ENCODE measurements at places on chromosomes 3 and 15.

- no peak for DNase-seq
These were observed 292.9 kb downstream of the ZIC4 start for GRCh38 chr3:147113293-147114044.

- peak; percentile 5 for DNase-seq
These were observed 29.2 kb downstream of the GJD2 start for GRCh38 chr15:34725556-34725955.

DNA sequence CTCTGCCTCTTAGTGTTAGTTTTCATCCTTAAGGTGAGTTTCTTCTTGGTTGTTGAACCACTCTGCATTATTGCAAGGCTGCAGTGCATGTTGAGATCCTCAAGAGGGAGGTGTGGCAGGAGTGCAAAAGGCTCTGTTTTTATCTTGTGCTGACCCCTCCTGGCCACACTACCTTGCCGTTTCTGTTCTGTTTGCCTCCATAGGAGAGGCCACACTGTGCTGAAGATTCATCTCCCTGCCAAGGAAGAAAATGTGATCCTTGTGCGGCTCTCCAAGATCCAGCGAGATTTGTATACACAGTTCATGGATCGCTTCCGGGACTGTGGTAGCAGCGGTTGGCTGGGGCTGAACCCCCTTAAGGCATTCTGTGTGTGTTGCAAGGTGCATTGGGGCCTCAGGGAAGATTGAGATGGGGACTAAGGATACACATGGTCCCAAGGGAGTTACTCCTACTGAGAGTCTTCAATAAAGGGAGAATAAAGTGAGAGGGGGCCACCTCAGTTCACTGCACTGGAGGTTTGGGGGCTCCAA is 33.0 kb upstream of the TEX264 start:
- peak; percentile 40 for DNase-seq

DNA sequence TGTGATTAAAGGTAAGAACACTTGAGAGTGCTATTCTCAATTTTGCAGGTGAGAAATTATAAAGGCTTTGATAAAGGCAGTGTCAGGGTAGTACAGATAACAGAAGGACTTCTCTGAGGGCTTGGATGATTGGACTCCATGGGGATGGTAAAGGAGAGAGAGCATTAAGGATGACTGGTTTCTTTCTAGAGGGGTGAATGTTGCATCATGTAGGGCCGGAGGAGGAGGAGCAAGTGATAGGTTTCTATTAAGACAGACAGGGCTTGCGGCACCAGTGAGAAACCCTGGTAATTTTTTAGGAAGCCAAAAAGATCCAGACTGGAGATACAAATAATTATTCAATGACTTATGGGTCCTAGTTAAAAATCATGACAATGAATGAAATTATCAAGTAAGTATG is 230.7 kb upstream of the MME start:
- DNase-seq: no peak

- no peak for DNase-seq
These were observed 25.1 kb upstream of the GAP43 start for GRCh38 chr3:115598216-115598615.

DNA sequence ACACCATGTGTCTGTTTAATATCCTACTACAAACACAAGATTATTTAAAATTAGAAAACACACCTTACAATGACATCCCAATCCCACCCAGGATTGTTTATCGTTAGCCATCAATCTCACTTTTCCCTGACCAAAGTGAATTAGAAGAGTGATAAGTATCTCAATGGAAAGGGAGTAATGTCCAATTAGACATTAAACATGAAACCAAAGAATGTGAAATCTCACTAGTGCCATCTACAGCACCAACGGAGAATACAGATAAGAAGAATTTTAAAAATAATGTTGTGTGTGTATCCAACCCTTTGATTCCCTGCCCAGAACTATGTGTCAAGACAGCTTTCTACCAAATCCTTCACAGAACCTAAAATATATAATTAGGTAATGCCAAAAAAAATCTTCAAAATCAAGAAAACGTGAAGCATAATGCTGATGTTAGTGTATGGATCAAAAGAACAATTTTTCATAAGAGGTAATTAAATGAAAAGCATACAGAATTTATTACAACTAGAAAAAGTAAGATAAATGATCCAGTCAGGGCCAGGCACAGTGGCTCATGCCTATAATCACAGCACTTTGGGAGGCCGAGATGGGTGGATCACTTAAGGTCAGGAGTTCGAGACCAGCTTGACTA is 64.2 kb downstream of the SCAPER start:
- DNase-seq: peak; percentile 13

GRCh38 chr3:189186101-189186500 is 14.3 kb downstream of the TPRG1 start:
- no peak for DNase-seq

DNA sequence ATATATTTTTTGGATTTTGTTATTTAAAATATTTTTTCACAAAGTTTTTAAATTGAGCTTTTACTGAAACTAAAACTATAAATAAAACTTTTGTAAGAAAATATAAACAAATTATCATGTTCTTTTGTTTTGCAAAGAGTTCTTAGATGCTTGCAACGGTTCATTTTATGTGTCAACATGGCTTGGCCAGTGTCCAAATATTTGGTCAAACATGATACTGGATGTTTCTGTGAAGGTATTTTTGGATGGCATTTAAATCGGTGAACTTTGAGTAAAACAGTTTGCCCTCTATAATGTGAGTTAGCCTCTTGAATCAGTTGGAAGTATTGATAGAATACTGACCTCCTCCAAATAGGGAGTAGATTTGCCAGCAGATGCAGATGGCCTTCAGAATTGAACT is 612.6 kb upstream of the NECTIN3 start:
- DNase-seq: no peak

DNA sequence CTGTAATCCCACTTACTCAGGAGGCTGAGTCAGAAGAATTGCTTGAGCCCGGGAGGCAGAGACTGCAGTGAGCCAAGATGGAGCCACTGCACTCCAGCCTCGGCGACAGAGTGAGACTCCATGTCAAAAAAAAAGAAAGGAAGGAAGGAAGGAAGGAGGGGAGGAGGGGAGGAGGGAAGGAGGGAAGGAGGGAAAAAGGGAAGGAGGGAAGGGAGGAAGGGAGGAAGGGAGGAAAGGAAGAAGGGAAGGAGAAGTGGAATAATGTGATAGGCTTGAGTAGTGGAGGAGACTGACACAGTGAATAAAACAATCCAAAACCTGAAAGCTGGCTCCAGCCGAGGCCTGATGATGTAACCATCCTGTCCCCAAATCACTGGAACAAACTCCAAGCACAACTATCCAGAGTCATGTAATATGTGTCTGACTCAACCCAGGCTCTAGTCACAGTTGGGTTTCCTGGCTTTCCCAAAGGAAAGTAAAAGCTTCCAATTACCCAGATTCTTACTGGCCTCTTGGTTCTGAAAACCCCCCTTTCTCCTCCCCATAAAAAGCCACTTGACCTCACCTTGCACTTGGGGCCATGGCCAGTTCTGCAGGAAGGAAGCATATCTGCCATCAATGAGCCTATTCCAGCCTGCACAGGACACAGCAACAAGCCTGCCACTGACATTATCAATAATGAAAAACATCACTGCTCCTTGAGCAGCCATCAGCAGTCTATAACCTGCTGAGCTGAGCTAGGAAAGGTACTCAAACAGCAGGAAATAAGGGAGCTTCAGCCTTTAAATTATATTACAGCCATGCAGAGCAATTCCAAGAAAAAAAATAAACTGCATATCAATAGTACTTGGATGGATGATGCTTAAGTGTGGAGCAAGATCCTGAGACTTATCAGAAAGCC is 48.3 kb downstream of the MB21D2 start:
- DNase-seq: no peak

DNA sequence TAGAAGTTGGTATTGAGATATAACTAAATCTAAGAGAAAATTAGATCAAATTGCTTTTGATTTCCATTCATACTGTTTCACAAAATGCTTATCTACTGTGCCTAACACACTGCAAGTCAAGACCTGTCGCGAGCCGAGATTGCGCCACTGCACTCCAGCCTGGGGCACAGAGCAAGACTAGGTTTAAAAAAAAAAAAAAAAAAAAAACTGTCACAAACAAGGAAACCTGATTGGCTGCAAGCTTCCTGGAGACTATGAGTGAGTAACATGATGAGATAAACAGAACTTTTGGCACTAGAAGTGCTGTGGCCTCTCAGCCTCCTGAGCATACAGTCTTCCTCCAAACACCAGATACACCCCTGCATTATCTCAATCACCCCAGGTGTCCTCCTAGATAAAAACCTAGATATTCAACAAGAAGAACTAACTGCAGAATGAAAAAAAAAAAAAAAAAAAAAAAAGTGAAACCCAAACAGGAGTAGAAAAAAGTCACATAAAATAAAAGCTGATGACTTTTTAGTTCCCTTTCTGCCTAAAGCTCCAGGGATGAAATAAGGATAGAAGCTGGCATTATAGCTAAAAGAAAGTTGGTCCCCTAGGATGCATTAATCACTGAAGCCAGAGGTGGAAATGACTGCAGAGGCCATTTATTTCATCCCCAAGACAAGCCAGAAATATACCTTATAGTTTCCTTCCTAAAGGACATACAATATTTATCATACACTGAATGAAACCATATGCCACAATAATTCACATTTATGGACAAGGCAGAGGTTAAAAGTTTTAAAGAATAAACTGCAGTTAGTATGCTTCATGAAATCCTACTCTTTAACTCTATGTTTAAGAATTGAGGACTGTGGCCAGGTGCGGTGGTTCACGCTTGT is 82.4 kb downstream of the P3H2 start:
- no peak for DNase-seq

- no peak for DNase-seq
These were observed 65.9 kb upstream of the MYO5C start for GRCh38 chr15:52361494-52361893.

DNA sequence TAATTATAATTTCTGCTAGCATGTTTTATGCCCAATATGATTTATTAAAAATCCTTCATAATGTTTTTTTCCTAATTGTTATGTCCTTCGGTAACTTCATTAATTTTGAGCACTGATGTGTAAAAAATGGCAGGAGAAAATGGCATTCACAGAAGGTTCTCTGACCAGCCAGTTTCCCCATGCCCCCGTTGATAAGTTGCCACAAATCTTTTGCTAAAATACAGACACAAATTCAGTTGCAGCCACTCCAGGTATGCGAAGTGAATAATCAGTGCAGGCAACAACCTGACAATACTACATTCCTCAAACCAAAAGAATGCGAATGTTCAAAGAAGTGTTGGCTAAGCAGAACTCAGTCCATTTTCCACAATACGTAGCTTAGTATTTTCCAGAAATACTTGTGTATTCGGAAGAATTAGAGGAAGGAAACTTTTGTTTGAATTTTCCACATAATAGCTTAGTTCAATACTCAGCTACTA is 32.7 kb downstream of the CHL1 start:
- no peak for DNase-seq

DNA sequence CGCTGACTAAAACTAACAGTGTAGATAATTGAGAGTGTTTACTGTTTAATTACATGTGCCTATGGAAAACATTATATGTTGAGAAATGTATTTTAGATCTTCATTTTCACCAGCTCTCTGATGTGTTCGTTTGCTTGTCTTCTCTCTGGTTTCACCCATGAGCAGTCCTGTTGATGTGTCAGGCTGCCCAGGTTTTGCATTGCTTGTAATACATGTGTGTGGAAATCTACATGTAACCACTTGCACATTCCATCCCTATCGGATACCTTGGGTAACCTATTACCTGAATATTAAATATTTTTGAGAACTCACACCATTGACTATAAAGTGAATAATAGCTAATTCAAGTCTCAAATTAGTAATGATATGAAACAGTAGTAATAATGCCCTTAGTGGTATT is 13.1 kb downstream of the PPP4R2 start:
- no peak for DNase-seq

GRCh38 chr3:9915254-9916141 is 1.4 kb upstream of the IL17RC start:
- no peak for DNase-seq

DNA sequence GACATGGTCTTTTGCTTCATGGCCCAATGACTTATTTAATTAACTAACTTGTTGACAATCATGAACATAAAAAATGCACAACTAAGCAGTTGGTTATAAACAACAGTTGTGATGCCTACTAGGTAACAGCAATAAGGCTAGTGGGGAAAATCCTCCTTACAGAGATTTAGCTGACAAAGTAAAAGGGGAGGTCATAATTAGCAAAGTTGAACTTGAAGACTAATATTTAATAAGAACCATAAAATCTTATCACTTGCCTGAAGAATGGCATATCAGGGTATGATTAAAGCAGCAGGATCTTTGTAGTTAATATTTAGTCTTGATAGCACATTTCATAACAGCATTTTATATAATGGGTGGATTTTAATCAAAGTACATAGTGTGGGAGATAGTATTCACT is 84.2 kb downstream of the MME start:
- no peak for DNase-seq

- DNase-seq: no peak
These were observed 10.8 kb downstream of the ATP13A3 start for GRCh38 chr3:194475978-194476377.

DNA sequence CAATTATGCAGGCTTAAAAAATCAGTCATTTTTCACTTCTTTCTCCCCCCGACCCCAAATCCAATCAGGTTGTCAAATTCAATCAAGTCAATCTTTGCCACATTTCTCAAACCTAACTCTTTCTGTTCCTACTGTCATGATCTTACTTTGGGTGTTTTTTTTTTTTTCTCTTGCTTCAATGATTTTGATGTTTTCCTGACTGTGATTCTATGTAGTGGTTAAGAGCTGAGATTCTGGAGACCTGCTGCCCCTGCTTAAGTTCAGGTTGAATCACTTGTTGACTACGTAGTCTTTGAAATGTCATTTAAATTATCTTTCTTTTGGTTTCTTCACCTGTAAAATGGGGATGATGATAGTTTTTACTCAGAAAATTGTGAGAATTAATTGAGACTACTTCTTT is 117.5 kb downstream of the TPRG1 start:
- no peak for DNase-seq

DNA sequence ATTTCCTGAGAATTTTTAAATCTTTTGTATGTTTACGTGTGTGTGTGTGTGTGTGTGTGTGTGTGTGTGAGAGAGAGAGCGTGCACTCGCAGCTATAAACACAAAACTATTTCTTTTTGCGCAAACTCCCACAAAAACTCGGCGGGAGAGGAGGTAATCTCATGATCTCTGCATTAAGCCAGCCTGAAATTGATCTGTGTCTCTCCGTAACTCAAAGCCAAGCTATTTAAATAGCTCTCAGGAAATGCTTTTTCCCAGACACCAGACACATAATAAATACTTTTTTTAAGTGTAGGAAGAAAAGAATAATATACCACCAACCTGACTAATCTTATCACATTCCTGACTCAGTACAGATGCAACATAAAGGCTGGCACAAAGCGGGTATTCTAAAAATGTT is 226.8 kb downstream of the MAGI1 start:
- no peak for DNase-seq

DNA sequence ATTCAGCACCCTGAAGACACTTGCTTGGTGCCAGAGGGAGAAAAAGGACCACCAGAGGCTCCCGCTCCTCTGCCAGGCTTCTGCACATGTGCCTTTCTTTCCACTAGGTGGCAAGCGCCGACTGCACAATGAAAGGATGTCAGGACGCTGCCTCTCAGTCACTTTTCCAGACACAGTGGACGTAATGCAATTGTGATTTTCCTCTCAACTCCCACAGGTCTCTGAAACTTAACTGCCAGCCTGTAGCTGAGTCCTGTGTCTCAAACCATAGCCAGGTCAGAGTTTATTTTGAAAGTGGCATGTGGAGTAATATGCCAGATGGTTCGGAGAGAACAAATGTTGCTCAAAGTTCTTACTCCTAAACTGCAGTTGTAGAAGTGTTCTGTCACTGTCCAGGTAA is 162.9 kb downstream of the ITPR1 start:
- no peak for DNase-seq
